Omental fat pad (tissue), 4 donors: ENCODE measurements at places on chromosomes 5 and 9. TPM values are rescaled to one million over a fixed set of nuclear protein-coding genes. Genes with fewer than 3 reads are reported as not detected.

QRFP gene
- not detected for total RNA-seq

TMC1 gene
- 0.13 TPM for total RNA-seq

INVS gene
- 25.2 TPM for total RNA-seq

- DNase-seq, result no peak
These were observed 91.1 kb upstream of the STARD4 start for GRCh38 chr5:111603446-111603827.

- DNase-seq, result no peak
These were observed 604.9 kb upstream of the PTGER4 start for GRCh38 chr5:40074826-40075225.

GRCh38 chr9:123003466-123003865 is 30.0 kb upstream of the GPR21 start:
- no peak for DNase-seq

GRCh38 chr9:69445251-69445650 is 120.2 kb downstream of the ENTREP1 start:
- no peak for DNase-seq

DNA sequence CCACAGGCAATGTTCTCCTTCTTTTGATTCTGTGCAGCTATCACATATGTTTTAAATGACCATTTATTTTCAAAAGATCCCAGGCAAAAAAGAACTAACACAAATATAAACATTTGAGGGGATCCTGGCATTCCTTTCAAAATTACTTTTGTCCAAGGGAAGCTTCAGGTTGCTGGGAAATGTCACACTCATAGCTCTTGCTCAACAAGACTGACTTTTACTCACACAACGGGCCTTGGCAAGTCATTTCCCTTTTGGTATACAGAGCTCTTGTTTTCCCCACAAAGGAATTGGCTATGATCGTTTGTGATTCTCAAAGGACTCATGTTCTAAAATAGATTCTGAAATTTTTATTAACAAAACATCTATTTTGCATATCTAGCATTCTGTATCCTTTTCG is 4.5 kb upstream of the PALM2AKAP2 start:
- DNase-seq, result no peak

DNA sequence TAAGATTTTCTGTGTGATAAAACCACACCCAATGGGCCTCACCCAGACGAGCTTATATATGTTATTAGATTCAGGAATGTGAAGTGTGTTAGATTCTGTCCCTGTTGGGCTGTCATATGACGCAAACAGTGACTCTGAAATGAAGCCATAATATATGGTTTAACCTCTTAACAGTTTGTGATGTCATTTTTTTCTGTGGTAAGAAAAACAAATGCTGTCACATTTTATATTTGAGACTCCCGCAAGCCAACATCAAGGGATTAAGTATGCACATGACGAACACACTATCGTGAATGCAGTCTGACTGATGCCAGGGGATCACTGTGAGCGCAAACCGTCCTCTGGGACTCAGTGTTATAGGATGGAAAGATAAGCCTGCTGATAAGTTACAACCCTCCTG is 321.7 kb downstream of the SH3GL2 start:
- no peak for DNase-seq

DNA sequence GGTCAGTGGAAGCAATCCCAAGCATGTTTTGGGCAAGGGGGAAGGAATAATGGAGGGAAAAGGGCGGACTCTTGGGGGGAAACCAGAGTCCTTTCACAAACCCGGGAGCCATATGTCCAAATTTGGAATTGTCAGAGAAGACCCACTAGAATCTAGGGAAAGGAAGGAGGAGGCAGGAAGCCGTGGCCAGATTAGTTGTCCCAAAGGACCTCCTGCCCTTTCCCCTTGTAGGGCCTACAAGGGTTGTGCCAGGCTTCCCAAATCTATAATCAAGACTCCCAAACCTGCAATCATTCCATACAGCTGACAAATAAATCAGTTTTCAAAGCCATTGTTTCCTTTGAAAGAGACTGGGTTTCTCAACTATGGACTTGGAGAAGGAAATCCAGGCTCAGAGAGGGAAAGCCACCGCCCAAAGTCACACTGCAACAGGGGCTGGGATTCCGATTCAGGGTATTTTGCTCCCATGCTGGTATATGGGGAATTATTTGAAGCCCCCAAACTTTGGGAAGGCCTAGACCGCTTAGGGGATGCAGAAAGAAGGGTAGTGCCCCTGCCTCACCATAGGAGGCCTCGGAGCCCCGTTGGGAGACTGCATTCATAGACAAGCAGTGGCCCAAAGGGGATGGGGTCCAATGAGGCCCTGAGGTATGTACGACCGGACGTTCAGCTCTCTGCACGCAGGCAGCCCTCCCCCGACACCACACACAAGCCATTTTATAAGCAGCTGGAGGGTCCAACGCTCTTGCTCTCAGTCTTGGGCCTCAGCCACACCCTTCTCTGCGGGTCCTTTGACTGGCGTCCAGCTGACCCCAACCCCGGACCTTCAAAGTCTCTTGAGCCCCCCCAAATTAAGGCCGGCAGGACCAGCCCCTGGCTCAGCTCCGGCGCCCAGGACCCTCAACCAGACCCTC is 815 bp downstream of the ANXA6 start:
- no peak for DNase-seq

GRCh38 chr9:9963841-9964240 is 649.0 kb downstream of the PTPRD start:
- DNase-seq, result no peak

DNA sequence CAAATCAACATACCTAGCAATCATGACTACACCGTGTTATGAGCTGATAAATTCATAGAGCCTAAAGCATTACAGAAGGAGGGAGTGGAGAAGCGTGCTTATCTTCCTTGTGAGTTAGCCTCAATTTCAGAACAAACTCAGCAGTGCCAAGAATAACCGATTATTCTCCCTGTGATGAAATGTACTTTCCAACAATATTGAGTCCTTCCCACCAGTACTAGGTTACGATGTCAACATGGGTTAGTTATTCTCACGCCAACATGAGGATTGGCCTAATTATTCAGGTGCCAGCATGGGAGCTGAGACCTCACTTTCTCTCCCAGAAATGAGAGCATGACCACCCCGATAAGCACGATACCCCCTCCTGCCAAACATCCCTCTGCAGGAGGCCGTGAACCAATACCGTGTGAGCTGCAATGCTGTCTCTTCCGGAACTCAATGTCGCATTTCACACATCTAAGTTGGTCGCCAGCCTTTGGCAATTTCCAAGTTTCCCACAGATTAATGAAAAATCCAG is 193.7 kb downstream of the ENC1 start:
- no peak for DNase-seq
